ENCODE measurements at places on chromosomes 11 and 22.

GRCh38 chr11:65615950-65616574, 486 bp downstream of the PCNX3 start:
- DNase-seq, result no peak

- no peak for DNase-seq
These were observed 56.4 kb upstream of the RTL6 start for GRCh38 chr22:44554411-44554810.

GRCh38 chr11:20563866-20564265, 35.5 kb upstream of the SLC6A5 start:
- no peak for DNase-seq

DNA sequence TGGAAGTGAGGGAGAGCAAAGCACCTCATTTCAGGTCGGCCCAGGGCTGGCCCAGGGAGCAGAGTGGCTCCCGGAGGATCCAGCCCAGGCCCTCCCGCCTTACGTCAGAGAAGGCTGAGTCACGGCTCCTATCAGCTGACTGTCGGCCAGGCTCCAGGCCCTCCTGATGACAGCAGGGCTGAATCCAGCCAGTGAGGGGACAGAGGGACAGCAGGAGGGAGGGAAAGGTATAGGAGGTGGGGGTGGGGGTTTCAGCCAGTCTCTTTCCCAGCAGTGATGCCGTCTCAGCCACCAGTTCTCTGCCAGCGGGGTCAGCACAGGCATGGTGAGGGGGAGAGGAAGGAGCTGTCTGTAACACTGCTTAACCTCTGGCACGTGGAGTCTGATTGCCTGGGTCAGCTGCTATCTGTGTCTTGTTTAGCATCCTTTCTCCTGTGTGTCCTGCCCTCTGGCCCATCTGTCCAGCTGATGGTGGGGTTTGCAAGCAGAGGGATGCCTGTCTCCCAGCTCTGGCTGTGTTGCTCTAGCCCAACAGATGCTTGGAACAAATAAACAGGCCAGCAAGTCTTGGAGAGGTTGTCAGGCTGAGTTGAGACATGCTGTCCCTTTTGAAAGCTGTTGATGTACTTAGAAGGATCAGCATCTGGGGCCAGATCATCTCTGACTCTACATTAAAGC, 74.0 kb downstream of the ADAMTS15 start:
- peak; percentile 76 for DNase-seq

- DNase-seq, result no peak
These were observed 33.7 kb downstream of the IGF2 start for GRCh38 chr11:2105511-2105910.

GRCh38 chr22:38611559-38611958, 41.6 kb upstream of the DMC1 start:
- no peak for DNase-seq

DNA sequence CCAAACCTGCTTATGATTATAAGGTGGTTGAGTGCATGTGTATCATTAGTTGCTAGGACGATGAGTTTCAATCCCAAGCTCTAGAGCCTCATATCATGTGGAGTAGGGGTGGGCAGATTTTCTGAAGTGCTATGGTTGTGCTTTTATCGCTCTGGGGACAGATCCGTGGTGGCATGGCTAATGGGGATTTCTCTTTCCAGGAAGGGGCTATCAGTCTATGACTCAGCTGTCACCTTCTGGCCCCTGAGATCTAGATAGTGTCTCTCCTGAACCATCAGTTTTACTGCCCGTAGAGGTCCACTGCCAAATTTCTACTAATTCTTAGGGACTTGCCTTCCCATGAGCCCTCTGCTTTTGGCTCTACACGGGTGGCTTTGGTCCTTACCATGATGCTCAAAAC, 51.8 kb downstream of the FDX1 start:
- DNase-seq, result no peak

GRCh38 chr22:17336061-17336460, 33.2 kb upstream of the CECR2 start:
- DNase-seq, result no peak

GRCh38 chr11:46381819-46382645, 563 bp downstream of the MDK start:
- DNase-seq, result no peak

DNA sequence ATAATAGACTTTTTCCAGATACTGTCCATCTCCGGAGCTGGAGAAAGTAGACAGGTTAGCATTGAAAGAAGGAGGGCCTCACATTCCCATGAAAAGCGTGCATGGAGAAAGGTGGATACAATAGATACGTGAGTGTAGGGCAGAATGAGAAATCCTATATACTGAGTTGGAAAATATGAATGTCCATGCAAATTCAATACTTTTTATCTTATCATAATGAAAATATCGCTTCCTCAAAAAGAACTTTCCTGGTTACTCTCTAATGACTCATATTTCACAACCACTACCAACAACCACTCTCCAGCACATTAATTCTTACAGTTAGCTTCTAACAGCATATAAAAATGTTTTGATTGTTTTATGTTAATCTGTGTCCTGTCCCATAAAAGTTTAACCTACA, 22.0 kb upstream of the MS4A6A start:
- no peak for DNase-seq

DNA sequence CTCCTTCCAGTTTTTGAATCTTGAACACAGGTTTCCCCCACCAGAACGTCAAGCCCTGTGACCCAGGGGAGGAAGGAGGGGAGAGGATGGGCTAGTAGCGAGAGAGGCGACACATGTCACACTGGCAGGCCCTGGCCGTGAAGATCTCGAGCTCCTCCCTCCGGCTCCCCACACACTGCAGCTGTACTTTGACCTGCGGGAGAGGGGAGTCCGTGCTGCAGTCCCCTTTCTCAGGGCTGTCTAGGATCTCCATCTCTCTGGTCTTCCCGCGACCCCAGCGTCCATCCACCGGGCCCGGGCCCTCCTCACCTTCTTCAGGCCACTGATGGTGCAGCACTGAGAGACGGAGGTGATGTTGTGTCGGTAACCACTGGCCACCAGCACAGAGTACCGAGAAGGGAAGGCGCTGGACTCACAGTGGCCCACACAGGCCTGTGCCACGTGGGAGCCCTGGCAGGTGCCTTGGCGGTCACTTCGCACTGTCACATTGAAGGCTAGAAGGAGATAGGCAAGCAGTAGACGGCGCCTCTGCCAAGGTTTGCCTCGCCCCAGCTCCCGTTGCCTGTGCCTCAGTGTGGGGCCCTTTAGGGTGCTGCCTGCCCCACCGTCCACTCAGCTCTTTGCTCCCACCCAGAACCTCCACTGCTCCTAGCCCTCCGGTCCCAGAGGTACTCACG, 873 bp downstream of the GPHA2 start:
- no peak for DNase-seq

GRCh38 chr11:78351979-78352841, 65.4 kb downstream of the GAB2 start:
- DNase-seq, result peak; percentile 29

DNA sequence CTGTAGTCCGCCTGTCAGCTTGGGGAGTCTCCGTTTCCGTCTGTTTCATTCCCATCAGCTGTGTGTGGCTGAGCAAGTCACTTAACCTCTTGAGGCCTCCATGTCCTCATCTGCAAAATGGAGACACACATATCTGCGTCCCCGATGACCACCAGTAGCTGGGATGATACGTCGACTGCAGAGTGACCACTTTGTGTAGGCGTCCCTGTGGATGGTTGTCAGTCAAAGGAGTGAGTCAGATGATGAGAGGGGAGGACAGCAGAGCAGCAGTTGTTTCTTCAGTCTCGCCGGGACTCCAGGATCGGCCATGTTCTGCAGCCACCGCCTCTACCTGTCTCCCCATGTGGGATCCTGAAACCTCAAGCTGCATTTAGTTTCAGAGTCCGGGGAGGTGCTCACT, 19.9 kb downstream of the MGAT3 start:
- no peak for DNase-seq

DNA sequence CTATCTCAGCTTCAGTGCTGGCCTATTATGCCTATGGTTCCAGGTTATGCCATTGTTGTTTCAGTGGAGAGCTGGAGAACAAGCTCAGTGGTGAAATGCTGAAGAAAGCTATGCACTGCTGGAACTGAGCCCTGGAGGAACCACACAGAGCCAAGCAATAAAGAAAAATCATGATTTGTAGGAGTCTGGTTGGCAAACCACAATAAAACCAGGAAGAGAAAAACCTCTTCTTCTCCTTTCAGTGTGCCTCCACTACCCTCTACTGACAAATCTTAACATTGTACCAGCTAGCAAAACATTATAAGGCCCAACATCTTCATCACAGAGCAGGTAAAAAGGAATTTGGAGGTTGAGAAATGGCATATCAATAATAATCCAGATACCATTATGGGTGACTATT, 5.3 kb downstream of the OR51F2 start:
- DNase-seq, result peak; percentile 6

DNA sequence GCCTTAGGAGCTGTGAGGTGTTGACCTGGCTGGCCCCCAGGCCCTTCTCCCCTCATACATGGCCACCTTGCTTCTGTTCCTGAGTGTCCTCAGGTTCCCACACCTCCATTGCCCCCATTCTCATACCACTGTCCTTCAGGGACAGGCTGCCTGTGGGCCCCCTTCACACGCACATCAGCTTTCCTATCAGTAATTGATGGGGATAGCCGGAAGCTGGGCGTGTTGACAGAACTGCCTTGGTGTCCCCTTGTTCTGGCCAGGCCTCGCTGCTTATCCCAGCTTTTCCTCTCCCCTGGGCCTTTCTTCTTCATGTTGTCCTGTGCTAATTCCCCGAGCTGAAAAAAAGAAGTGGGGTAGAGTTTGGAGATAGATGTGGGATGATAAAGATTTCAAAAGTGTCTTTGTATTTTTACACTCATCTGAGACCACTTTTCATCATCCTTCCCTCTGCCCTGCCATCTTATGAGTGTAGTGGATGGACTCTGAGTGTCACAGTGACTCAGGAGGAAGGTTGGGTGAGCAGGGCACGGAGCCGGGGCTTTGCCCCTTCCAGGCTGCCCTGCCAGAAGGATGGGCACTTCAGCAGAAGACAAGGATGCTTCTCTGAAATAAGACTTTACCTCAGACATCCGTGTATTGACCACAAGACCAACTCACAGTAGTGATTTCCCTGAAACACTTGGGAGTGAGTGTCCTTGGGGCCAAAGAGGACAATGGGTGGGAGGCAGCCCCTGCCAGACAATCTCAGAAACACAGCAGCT, 42.8 kb downstream of the MED15 start:
- no peak for DNase-seq

DNA sequence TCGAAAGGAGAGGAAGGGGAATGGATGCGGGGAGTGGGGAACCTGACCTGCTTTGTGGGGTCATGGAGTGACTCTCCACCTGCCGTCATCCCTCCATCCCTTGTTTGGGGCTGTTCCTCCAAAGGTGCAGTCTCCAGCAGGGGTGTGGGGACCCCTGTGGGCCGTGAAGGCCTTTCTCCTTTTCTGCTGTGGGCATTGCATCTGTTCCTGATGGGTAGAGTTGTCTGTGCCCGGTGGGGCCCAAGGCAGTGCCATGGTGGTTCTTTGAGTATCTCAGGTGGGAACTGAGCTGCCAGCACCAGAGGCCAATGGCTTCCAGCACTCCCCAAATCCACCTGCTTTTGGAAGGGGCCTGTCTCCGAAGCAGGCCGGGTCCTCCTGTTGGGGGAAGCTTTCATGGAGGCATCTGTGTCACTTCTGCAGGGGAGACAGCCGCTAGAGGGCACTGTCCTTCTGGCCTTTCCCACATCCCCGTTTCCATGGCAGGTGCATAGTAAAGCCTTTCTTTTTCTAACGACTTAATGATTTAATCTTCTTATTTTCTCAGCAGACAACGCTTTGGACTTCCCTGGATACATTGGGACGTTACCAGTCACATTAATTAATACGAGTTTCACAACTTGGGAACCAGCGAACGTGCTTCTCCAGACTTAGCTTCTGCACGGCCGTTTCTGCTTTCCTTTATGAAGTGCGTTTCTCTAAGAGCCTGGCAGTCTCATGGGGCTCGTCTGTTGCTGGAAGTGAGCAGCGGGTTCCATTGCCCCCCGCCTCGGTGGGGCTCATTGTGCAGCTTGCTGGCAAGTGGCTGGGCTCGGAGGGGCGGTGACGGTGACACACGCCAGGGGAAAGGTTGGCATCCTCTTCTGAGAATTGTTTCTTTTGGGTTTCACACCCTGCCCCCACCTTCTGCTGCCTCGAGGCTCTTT, 57.1 kb downstream of the PARVB start:
- peak; percentile 43 for DNase-seq

DNA sequence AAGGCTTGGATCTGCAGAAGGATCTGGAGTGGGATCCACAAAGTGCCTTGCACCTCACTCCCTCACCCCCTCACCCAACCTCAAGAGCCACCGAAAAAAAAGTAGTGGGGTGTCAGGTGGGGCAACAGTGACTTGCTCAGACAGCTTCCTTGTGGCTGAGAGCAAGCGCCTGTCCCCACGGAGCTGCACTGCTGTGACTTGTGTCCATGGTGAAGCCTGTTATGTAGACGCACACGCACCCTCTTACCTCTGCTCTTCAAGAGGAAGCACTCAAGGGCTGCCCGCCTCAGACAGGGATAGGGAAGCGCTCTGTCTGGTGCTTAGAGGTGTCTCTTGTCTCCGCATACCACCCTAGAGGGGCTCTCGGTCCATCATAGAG, 1.2 kb downstream of the DRD2 start:
- no peak for DNase-seq

DNA sequence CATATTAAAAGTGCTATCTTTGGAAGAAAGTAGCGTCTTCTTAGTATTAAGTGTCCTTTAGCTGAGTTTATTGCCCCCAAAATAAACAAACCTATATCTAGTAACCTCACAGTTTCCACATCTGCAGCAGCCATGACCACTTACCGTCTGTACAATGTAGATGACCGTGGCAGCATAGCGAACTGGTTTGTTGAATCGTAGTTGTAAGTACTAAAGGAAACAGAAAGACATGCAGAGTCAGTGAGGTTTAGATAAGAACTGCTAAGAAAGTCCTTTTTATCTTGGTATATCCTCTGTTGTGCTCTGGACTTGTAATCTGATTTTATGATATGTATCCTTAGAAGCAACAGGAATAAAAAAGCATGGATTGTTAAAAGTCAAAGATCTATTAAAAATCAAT, 9.4 kb downstream of the SLC5A12 start:
- DNase-seq, result no peak

- DNase-seq, result no peak
These were observed 59.4 kb downstream of the GLYATL1 start for GRCh38 chr11:58998480-58999290.

- no peak for DNase-seq
These were observed 15.1 kb downstream of the FXYD6 start for GRCh38 chr11:117861151-117862018.

DNA sequence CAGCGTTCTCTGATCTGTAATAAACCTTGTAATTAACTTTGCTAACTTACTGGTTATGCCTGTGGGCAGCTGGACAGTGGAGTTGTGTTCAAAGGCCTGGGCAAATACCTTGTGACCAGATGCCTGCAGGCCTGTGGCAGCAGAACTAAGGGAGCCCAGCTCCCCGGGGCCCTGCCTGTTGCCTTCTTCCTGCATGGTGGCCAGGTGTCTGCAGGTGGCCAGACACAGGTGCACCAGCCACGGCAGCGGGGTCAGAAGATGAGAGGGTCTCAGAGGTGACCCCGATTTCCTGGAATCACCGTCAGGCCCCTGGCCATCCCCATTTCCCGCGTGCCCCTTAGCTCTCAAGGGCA, 127.2 kb downstream of the OSBP2 start:
- no peak for DNase-seq

DNA sequence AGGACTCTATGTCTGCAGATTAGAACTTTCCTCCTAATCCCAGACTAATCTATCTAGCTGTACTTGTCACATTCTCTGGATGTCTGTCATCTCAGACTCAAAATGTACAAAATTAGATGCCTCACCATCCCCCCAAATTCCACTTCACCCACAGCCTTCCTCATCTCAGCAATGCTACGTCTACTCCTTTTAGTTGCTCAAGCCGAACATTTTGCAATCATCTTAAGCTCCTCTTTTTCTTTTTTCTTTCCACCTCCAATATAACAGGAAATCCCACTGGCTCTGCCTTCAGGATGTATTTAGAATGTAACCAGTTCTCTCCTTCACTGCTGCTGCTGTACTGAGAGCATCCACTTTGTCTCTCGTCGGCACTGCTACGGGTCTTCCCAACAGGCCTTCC, 1091.8 kb downstream of the TBC1D22A start:
- DNase-seq, result no peak

Measured in renal cortical epithelial cell (primary cell).